Activated CD8-positive, alpha-beta memory T cell treated with anti-CD3 and anti-CD28 coated beads for 1 hour (primary cell): ENCODE measurements at places on chromosomes 7 and 10.

- no peak for DNase-seq
Measured at GRCh38 chr7:92504563-92504962, 23.8 kb downstream of the PEX1 start.

DNA sequence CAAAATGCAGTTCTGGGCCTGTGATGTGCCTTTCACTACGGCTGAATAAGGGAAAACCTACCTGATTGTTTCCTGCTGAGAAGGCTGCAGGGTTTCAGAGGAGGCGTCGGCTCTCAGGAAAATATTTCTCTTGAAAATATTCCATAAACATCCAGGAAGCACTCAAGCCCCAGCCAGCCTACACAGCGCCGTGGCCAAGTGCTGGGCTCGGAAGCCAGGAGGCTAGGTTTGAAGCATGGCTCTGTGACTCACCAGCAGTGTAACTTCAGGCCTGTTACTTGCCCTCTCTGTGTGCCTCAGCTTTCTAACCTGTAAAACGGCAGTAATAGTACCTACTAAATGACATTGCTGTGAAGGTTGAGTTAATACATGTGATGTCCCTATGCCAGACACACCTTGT, 399.1 kb downstream of the GATA3 start:
- no peak for DNase-seq

DNA sequence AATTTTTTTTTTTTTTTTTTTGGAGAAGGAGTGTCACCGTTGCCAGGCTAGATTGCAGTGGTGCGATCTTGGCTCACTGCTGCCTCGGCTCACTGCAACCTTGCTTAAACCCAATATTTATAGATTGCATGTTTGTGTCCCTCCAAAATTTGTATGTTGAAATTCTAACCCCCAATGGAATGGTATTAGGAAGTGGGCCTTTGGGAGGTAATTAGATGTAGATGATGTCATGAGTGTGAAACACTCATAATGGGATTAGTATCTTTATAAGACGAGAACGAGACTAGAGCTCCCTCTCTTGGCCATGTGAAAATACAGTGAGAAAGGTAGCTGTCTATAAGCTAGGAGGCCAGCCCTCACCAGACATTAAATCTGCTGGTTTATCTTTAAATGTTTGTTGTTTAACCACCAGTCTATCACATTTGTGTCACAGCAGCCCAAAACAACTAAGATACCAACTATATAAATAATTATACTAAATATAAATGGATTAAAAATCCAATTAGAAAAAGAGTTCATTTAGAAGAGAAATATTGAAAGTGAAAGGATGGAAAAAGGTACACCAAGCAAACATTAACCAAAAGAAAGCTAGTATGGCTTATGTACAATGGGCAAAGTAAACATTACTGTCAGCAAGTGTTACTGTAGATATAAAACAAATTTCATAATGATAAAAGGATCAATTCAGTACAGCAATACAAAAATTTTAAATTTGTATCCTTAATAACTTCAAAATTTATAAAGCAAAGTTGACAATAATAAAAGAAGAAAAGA, 9.3 kb downstream of the TCAF1 start:
- DNase-seq, result no peak

DNA sequence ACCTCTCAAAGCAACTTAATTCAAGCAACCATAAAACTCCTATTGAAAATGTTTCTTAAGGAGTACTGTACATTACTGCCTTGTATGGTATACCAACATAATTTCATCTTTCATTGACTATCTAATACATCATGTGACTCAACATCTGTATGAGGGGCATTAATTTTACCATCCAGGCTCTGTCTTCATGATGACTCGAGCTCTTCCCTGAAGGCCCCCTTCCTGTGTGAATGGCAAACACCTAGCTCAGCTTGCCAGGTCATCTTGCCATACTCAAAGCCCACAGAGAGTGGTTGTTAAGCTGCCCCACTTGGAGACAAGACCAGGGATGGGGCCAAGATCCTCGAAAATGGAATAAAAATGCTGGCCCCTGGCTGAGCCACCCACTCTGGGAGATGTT, 82.4 kb downstream of the SGMS1 start:
- DNase-seq, result no peak

GRCh38 chr10:16905320-16905719, 88.1 kb upstream of the RSU1 start:
- no peak for DNase-seq

GRCh38 chr7:29416938-29417305, 146.7 kb upstream of the PRR15 start:
- no peak for DNase-seq

DNA sequence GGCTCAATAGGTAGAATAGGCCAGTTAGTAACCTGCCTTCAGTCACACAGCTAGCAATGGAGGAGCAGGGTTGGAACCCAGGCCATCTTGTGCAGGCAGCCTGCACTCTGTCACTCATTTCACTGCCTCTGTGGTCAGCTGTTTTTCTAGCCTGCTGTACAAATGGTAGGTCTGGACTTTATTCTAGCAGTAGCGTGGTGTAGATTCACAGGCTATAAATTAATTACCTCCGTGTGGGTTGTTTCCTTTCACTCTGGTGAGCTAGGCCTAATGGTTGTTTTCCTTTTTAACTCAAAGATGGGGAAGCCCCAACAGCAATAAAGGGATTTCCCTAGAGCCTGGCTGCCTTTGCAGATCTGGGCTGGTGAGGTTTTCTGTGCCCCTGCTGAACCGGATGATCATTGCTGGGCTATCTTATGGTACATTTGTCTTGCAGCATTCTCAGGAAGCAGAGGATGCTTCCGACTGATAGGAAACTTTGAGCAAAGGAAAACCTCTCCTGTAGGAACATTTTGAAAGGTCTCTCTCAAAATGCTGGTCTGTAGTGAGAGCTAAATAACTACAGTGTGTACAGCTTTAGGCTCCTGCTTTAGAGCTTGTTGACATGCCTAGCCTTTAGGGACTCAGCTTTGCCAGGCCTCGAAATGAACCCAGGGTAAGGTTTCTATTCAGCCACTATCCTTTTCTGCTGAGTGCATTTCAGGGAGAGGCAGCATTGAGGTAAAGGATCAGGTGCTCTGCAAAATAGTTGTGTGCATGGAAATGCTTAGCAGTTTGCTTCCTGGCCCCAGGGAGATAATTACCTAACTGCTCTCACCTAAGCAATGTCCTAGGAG, 157.4 kb downstream of the ST7 start:
- DNase-seq, result no peak

DNA sequence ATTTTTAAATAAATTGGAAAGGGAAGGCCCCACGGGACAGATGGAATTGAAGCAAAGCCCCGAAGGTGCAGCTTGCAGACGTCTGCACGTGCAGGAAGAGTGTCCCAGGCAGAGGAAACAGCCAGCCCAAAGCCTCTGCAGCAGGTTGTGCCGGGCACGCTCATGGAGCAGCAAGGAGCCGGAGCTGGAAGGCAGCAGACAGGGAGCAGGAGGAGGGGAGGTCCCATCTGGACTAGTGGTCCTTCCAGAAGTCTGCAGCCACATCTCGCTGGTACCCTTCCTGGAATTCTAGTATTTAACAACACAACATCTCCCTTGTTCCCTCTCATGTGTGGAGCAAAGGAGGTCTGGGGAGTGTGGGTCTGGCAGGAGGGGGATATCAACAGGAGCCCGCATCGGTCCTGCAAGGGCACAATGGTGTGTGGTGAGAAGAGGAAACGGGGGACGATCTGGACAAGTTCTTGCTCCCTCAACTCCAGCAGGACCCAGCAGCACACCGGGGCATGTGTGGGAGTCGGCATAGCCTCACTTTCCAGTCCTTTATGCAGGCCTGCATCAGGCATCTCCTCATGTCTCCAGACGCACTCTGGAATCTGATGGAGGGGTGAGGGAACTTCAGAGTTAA, 169.3 kb downstream of the GRID1 start:
- DNase-seq, result no peak

GRCh38 chr7:134730411-134730829, 49.0 kb upstream of the CALD1 start:
- no peak for DNase-seq

- no peak for DNase-seq
Measured at GRCh38 chr7:28406192-28406591, 6.1 kb upstream of the CREB5 start.

DNA sequence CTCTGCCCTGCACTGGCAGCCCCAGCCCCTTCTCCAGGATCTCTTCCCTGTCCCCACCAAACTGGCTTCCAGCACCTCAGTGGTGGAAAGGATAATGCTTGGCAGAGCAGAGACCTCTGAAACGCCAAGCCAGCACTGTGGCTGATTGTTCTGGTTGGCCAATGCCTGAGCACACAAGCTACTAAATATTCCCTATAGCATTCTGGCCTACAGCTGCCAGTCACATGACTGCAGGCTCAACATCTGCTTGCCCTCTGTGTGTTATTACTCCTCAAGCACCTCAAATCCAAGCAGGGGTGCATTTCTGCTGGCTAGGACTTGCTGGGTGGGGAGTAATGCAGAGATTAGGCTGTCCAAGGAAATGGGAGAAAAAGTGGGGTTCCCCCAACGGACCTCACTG, 6.1 kb downstream of the TBATA start:
- DNase-seq, result no peak

DNA sequence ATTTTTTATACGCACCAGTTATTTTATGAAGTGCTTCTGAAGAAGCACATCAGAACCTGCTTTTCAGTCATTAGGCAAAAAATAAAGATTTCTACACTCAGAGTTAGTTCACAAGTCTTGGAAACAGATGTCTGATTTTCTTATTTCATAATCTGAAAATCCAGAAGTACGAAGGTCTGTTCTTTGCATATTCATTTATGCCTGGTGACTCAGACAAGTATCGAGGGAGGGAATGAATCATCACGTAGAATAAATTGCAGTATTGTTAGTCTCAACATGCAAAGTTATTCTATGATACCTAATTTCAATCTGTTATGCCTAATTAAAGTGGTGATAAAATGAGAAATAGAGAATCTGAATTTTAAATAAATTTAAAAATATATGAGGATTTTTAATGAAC, 113.6 kb upstream of the SEM1 start:
- no peak for DNase-seq

DNA sequence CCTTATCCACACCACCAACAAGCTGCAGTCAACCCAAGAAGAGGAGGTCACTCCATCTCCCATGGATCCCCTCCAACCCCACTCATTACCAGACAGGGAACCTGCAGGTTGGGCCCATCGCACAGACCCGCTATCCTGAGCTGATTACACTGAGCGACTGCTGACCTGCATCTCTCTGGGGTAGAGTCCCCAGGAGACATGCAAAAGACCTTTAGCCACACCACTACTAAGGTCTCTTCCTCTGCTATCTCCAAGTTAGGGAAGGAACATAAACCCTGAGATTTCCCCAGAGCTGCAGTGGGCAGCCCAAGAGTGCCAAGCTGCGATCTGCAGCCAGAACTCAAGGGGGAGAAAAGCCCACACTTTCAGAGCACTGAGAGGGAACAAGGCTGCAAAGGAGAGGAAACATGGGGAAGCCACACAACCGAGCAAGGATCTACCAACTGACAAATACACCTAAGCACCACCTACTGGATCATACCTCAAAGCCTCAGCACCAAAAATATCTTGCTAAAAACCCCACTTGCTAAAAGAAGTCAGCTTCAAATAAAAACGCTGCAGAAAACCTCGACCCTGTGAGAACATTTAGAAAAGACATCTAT, 298.2 kb downstream of the SORCS1 start:
- no peak for DNase-seq

DNA sequence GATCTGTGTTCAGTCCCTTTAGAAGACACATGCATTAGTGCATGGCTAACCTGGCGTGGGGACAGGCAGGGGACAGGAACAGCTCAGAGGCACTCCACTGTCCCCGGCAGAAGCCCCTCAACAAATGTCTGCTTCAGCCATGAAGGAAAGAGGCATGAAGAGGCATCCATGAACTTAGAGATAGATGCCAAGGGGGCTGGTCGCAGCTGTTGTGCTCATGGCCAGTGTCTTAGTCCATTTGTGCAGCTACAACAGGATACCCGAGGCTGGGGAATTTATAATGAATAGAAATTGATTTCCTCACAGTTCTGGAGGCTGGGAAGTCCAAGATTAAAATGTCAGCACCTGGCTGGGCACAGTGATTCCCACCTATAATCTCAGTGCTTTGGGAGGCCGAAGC, 14.5 kb upstream of the GNA12 start:
- no peak for DNase-seq

DNA sequence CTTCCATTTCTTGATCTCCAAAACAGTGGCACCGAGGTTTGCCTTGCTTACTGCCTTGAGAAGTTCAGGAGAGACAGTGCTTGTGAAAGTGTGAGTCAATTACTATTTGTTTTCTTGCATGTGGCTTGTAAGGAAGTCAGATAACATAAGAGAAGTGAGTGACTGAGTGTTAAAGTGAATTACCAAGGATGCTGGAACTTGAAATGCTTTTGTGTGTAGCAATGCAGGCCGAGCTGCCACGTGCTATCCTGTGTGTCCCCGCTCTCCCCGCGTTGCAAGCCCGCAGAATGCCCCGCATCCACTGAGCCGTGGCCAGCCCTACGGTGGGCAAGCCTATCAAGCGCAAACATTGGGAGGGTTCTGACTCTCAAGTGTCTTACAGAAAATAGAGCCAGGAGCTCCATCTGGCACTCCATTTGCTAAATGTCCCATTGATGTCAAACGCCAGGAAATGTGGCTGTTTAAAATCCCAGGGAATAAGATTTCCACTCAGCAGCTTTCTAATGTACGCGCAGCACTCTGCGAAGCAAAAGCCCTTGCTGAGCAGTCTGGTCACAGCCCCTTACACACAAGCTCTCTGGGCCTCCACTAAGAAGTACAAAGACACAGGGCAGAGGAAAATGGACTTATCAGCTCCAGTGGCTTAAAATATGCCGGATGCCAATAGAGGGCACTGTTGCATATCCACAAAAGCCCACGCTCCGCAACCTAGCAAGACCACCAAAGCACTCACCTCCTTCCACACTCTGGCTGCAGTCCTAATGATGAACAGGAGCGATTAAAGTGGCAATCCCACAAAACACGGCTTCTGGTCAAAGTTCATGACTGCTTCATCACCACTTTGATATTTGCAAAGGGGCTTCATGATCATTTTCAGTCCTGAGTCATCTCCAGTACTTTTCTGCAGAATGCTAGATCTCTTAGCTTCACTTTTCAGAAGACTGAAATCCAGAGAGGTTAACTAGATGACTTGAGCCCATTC, 158.0 kb upstream of the ITGB1 start:
- DNase-seq, result no peak

- no peak for DNase-seq
Measured at GRCh38 chr7:21898265-21898930, 47.3 kb downstream of the CDCA7L start.

DNA sequence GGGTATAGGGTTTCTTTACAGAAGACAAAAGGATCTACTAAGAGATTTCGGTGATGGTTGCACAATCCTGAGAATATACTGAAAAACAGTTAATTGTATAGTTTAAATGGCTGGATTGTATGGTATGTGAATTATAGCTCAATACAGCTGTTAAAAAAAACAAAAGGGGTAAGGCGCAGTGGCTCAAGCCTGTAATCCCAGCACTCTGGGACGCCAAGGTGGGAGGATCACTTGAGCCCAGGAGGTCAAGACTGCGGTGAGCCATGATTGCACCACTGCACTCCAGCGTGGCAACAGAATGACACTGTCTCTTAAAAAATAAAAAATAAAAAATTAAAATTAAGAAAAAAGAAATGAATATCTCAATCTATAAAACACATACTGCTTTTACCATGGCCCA, 18.5 kb downstream of the ESYT2 start:
- DNase-seq, result no peak
